Upper lobe of left lung (tissue), 6 donors: ENCODE measurements at places on chromosomes 12 and 14. TPM values are rescaled to one million over a fixed set of nuclear protein-coding genes. Genes with fewer than 3 reads are reported as not detected.

TTC8 gene
- total RNA-seq, result 10.9 TPM

SLC8B1 gene
- total RNA-seq, result 189 TPM

LRTM2 gene
- not detected for total RNA-seq

GRCh38 chr14:37589715-37590427, 5.2 kb downstream of the FOXA1 start:
- no peak for DNase-seq

DNA sequence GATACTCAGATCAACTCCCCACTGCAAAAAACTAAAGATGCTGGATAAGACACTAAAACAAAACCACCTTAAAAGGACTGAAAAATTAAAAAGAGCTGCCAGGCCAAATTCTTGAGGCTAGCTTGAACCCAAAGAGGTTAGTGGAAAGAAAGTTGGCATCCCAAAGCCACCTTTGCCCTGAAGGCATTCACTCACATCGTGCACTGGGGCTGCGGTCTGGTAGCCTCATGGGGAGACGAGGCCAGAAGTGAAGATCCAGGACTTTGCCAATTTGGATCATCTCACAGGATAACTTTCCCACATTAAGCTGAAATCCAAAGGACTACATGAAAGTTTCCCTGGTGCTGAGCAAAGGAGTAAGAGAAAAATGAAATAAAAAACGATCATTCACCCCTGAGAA, 63.9 kb downstream of the EFCAB11 start:
- no peak for DNase-seq

DNA sequence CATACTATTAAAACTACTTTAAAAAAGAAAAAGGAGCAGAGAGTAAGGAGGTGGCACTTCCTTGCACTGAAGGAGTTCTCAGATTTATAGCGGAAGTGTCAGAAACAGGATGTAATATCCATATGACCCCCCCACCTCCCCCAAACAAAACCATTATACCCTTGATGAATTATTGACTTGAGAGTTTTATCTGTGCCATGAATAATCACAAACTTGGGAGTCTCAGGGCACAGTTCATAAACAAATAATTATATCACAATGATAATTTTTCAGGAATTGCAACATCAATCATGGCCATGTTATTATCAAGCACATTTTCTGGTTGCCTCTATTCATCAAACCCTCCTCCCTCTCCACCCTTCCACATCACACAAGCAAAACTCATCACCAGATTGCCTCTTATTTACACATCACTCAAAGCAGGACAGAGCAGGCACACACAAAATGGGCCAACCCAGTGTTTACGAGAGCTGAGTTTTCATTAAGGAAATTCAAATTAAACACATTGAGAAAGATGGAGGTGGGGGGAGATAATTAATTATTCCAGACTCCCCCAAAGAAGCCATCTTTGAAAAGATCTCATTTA, 141.4 kb downstream of the EGLN3 start:
- no peak for DNase-seq

DNA sequence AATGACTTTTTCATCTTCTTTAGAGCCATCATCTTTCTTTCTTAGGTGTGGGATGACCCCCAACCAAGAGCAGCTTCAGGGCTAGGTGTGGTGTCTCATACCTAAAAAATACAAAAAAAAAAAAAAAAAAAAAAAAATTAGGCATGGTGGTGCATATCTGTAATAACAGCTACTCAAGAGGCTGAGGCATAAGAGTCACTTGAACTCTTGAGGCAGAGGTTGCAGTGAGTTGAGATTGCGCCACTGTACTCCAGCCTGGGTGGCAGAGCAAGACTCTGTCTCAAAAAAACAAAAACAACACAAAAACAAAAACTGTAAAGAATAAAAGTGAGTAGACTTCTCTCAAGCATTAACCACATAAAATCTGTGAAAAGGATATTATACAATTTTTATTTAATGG, 8.0 kb upstream of the ATF7IP start:
- DNase-seq, result no peak

- DNase-seq, result no peak
Measured at GRCh38 chr12:22598763-22599161, 26.2 kb upstream of the ETNK1 start.

- DNase-seq, result no peak
Measured at GRCh38 chr12:130617219-130617618, 98.9 kb downstream of the RIMBP2 start.

DNA sequence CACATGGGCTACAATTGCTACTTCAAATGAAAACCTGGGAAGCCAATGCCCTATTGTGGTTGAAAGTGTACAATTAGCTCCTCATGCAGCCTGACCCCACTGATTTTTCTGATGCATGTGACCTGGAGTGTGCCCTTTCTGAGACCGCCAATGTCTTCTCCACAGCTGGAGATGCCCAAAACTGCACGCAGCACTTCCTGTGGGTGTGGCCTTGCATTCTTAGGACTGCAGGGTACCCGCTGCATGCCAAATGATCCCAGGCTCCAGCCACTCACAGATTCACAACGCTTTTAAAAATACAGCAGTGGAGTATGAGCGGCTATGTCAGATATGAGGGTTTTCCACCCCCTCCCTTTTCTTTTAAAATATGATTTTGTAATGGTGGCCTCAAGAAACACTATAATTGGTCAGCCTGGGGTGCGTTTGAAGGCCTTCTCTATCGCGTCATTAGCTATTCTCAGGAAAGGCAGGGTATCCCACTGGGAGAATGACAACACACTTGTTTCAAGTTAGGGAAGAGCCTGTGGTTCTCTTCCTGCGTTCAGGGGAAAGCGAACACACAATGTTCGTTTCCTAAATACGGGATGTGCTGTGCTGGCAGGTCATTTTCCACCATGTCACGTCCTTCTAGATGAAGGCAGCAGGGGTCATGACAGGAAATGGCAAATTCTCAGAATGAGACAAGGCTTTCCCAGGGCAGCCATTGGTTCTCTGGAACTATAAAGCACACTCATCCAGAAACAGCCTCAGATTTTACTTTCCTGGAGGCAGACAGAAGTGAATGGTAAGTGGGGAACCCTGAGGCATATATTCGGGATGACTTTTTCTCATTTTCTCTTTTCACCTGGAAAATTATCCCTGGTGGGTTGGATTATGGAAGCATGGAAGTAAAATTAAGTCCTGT, at the start of gene APOLD1:
Gene APOLD1 (plus strand): TSS at position 749 of the 904 bp plus-strand sequence. CDS start 33 bp downstream, at position 782.
- DNase-seq, result no peak

DNA sequence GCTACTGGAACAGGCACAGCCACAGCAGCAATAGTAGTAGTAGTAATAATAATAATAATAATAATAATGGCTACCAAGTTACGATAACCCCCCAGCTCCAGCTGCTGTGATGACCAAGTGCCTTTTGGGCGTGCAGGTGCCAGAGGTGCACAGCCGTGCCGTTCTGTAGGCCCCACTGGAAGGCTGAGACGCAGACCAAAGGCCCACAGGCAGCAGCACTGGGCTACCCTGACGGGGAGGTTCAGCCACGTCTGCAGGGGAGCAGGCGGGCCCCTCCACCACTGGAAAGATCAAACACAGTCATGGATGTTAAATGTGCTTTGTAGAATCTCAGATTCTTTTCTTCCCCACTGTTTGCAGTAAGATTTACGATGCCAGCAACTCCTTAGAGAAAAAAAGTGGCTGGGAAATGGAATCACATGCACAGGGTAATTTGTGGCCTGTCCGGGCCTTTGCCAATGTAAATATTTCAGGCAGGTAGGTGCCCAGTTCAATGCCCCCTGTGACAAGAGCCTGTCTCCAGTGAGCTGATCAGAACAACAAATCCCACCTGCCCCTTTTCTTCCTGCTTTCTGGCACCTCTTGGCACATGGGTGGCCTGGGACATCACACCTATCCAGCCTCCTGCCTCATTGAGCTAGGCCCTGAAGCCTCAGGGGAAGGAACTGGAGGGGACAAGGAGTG, 32.6 kb downstream of the CCDC85C start:
- no peak for DNase-seq

GRCh38 chr14:89336338-89336737, 80.7 kb downstream of the FOXN3 start:
- no peak for DNase-seq

GRCh38 chr14:104085032-104085888, at the start of gene ASPG:
Gene ASPG (plus strand): TSS chr14:104085700. CDS start chr14:104085771, 71 bp downstream.
- DNase-seq, result peak; percentile 22

DNA sequence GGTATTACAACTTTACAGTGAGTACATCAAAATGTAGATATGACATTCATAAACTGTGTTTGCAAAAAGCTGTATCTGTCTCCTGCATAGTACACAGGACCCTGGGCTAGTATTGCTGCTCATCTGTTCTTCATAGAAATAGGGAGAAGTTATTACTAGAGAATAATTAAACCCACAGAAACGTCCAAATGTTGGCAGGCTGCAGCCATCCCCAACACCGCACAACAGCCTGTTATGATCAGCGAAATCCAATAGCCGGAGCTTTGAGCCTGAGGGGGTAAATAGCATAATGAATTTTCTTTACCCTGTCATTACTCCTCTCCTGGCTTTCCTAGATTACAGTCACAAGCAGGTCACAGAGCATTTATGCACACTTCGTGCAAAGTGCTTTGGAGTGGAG, 178.0 kb downstream of the DACT1 start:
- DNase-seq, result no peak

ZNF268 gene
- total RNA-seq, result 20.9 TPM
